SJCRH30 (cell line): ENCODE measurements at places on chromosomes 16 and 17. TPM values are rescaled to one million over a fixed set of nuclear protein-coding genes. Genes with fewer than 3 reads are reported as not detected.

GRCh38 chr17:31722251-31723056 lies 136.6 kb downstream of the COPRS start:
- DNase-seq = no peak

The SLC35G6 gene
- not detected in 2 replicates for total RNA-seq

The G6PC1 gene
- total RNA-seq = not detected in 2 replicates

The ZNF423 gene
- 6.7 and 7.9 TPM in 2 replicates for total RNA-seq

DNA sequence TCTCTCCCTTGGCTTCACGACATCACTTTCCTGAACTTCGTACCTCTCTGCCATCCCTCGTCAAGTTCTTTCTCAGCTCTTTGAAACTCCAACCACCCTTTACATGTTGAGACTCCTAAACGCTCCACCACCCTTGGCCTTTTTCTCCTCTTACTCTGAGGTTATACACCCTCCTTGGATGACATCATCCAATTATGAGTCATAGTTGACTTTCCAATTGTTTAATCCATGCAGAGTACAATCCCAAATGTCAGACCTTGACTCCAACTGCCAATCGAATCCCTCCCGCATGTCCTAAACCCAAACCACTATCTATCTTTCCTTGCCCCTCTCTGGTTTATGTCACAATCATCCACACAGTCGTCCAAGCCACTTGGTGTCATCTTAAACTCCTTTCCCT lies 18.4 kb upstream of the C16orf82 start:
- DNase-seq = no peak

- DNase-seq = no peak
Measured at GRCh38 chr17:19520641-19521040, 13.0 kb upstream of the SLC47A1 start.

DNA sequence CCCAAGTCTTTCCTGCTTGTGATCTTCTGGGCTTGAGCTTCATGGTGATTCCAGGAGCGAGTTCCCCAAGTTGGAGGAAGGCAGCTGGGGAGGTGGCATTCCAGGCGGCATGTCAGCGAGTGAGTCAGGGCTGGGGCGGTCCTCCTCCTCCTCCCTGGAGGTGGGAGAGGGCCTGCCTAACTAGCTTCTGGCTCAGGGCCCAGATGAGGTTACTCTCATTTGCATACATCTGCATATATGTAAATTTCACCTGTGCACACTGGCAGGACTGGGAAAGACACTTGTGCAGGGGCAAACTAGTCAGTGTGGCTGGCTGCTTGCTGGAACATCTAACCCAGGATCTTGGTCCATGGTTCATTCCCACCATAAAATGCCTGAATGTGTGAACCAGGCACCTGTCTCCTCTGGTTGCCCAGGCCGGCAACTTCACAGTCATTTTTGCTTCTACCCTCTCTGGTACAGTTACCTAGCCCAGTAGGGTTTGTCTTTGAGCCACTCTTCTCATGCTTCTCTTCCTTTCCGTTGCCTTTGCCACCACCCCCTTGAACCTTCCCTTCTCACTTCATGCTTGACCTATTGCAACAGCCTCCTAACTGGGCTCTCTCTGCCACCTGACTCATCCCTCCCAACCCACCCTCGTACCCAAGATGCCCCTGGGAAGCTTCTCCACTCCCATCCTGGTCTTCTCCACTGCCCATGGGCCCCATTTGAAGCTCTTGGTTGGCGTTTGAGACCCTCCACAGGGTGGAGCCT lies 9.6 kb upstream of the DLX4 start:
- DNase-seq = no peak

- DNase-seq = no peak
Measured at GRCh38 chr16:50002190-50002589, 22.8 kb upstream of the CNEP1R1 start.

The SLC47A2 gene
- total RNA-seq = not detected in 2 replicates

GRCh38 chr16:5216441-5217080 lies 119.0 kb upstream of the EEF2KMT start:
- DNase-seq = peak; percentile 10

- DNase-seq = no peak
Measured at GRCh38 chr16:27460663-27461482, 58.9 kb downstream of the IL21R start.

- DNase-seq = no peak
Measured at GRCh38 chr16:26952411-26952810, 114.3 kb upstream of the C16orf82 start.

GRCh38 chr17:76473541-76473985 lies 6.2 kb downstream of the AANAT start:
- no peak for DNase-seq

DNA sequence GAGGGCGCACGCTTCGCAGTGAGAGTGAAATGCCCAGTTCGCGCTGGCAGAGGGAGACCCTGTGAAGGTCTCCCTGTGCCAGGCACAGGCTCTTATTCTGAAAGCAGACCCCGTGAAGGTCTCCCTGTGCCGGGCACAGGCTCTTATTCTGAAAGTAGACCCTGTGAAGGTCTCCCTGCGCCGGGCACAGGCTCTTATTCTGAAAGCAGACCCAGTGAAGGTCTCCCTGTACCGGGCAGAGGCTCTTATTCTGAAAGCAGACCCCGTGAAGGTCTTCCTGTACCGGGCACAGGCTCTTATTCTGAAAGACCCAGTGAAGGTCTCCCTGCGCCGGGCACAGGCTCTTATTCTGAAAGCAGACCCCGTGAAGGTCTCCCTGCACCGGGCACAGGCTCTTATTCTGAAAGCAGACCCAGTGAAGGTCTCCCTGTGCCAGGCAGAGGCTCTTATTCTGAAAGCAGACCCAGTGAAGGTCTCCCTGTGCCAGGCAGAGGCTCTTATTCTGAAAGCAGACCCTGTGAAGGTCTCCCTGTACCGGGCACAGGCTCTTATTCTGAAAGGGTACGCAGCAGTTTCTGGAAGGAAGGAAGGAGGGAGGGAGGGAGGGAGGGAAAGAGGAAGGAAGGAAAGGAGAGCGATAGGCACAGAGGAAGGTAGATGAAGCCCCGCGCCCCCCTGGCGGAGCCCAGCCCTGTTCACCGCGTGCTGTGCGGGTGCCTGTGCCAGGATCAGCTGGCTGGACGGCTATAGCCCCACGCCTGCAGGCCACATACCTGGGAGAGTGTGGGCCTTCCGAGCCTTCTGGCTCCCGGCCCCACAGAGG lies 55.3 kb downstream of the WDR45B start:
- DNase-seq = peak; percentile 88

The CA7 gene
- not detected in 2 replicates for total RNA-seq

- DNase-seq = no peak
Measured at GRCh38 chr17:62083651-62084050, 18.6 kb upstream of the MED13 start.

GRCh38 chr17:69485901-69486643 lies 71.6 kb downstream of the MAP2K6 start:
- no peak for DNase-seq

DNA sequence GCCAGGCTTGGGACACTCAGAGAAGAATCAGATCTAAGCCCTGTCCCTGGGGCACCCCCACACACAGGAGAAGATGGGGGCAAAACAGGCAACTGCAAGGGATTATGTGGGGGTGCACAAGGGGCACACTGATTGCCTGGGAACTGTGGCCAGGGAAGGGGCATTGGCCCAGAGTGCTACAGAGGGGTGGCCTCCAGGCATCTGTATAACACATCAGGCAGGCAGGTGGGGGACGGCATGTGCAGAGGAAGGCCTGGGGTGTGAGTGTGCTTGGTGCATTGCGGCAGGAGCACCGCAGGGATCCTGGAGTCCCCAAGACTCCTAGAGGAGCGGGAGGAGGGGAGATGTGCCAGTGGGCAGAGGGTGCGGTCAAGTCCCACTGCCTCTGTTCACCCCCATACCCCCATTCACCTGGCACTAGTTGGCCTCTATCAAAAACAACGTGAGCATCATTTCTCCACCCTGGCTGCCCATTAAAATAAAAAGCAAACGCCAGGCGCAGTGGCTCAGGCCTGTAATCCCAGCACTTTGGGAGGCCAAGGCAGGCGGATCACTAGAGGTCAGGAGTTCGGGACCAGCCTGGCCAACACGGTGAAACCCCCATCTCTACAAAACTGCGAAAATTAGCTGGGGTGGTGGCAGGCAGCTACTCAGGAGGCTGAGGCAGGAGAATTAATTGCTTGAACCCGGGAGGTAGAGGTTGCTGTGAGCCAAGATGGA lies 41.5 kb downstream of the C16orf82 start:
- no peak for DNase-seq

The HSD17B1 gene
- total RNA-seq = 0.73 and 0.76 TPM in 2 replicates

- DNase-seq = no peak
Measured at GRCh38 chr17:12987120-12987519, 30.7 kb downstream of the ELAC2 start.

- DNase-seq = no peak
Measured at GRCh38 chr17:12756786-12757185, 32.5 kb upstream of the ARHGAP44 start.

DNA sequence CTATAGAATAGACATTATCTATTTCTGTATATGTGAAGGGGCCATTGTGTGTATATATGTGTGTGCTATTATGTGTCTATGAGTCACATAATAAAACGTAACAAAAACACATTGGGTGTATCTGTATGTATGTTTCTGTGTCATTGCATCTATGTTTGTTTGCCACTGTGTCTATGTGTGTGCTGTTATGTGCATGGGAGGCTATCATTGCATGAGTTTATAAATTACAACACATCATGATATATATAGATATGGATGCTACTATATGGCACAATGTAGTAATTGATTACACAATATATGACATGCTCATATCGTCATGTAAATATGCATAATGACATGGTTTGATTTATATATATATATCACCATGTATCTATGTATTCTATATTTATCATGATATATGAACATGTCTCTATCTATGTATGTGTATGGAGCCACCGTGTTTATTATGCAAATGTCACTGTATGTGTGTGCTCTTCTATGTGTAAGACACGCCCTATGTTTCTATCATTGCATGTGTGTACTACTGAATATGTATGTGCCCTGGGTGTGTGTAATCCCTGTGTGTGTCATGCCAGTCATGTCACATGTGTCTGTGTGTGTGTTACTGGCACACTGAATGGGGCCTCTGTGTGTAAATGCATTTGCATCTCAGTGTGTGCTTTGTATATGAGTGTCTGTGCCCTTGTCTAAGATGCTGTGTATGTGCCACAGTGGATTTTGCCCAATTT lies 1.4 kb upstream of the TSPOAP1 start:
- no peak for DNase-seq
